ENCODE measurements at places on chromosomes 7 and 10.

DNA sequence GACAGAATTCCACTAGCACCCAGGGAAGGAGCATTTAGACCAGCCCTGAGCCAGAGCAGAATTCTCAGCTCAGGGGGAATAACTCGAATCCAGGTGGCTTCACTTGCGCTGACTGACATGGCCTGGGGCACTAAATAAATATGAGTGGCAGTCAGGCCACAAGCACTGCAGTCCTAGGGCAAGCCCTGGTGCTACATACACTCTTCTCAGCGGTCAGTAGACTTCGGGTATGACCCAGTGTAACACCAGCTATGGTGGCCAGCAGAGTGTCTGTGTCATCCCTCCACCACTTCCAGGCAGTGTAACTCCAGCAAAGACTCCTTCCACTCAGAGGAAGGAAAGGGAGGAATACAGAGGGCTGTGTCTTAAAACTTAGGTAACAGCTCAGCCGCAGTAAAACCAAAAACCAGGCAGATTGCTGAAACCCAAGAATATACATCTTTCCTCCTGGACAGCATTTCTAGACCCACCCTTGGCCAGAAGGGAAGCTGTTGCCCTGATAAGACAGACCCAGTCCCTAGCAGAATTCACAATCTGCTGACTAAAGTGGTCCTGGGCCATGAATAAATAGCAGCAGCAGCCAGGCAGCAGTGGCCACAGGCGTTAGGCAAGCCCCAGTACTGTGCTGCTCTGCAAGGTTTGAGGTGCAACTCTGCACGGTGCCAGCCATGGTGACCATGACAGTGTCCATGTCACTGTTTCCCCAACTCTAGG lies 77.0 kb downstream of the SNX13 start:
- H3K27ac ChIP-seq, result no peak overlapping the region
- H3K4me3 ChIP-seq, result no peak overlapping the region
- peaks cover 2% of the 10 kb centered on the region for H3K4me1 ChIP-seq
- no peak for DNase-seq
- H3K36me3 ChIP-seq, result peaks cover 63% of the 10 kb centered on the region
- no peaks in the 10 kb centered on the region for H3K27me3 ChIP-seq

GRCh38 chr10:76576276-76576962 lies 1061.2 kb downstream of the KCNMA1 start:
- H3K27me3 ChIP-seq, result no peaks in the 10 kb centered on the region
- DNase-seq, result no peak
- H3K36me3 ChIP-seq, result no peaks in the 10 kb centered on the region

DNA sequence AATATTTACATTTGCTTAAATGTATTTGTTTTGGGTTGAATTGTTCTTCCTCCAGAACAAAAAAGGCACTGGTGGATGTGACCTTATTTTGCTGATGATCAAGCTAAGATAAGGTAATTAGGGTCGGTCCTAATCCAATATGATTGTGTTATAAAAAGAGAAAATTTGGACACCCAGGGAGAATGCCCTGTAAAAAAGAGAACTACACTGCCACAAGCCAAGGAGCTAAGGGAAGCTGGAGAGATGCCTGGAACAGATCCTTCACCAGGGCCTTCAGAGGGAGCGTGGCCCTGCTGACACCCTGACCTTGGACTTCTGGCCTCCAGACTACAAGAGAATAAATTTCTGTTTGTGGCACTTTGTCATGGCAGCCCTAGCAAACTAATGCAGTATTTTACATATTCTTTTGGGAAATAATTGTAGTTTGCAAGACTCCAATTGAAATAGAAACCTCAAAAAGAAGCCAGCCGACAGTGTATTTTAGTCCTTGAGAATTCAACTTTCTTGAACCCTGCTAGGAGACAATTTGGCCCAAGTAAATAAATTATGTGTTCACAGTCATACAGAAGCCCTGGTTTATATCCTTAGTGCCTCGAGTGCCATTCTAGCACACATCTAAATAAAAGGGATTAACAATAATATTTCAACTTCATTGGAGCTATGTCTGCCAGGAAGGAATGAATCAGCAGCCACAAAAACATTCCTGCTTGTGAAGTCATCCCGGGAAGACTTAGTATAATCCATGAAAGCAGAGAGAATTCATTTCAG lies 164.6 kb downstream of the PKD1L1 start:
- no peak for DNase-seq
- H3K27me3 ChIP-seq, result no peaks in the 10 kb centered on the region
- no peaks in the 10 kb centered on the region for H3K4me1 ChIP-seq
- no peak overlapping the region for H3K27ac ChIP-seq

DNA sequence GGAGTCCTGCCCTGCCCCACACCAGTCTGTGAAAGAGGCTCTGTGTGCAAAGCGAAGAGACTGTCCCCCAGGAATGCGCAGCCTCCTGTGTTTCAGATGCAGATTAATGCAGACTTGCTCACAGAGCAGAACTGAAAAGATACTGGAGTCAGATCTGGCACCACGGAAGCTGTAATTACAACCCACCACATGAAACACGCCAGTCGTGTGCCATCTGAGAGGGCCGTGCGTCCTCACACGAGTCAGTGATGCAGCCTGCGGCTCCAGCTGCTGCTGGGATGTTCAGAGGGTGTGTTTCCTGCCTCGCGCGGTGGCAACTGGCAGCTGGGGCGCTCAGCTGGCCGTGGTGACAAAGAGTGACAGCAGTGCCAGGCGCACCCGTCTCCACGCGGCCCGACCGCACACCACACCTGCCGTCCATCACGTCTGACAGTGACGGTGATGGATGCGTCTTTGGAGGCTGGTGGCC lies 50.0 kb downstream of the NKX6-2 start:
- no peaks in the 10 kb centered on the region for H3K4me1 ChIP-seq
- H3K36me3 ChIP-seq, result no peaks in the 10 kb centered on the region
- no peak overlapping the region for H3K4me3 ChIP-seq
- H3K27me3 ChIP-seq, result no peaks in the 10 kb centered on the region

- peak; percentile 28 for DNase-seq
- peak overlapping the region; percentile 64 for H3K4me3 ChIP-seq
- no peak overlapping the region for H3K27ac ChIP-seq
- peaks cover 11% of the 10 kb centered on the region for H3K4me1 ChIP-seq
These were observed 12.3 kb downstream of the CAV2 start for GRCh38 chr7:116511552-116512519.

DNA sequence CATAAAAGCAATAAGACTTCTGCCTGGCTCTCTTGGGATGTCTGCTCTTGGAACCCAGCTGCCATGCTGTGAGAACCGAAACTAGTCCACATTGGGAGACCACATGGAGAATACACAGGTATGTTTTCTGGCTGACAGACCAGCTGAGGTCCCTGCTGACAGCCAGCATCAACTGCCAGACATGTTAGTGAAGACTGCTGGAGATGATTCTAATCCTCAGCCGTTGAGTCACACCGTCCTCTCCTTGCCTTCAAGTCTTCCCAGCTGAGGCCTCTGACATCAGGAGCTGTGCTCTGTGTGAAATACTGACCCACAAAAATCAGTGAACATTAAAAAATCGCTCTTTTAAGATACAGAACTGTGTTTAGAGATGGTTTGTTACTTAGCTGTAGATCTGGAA lies 36.9 kb upstream of the AGR2 start:
- H3K36me3 ChIP-seq, result no peaks in the 10 kb centered on the region
- no peak overlapping the region for H3K27ac ChIP-seq
- no peaks in the 10 kb centered on the region for H3K4me1 ChIP-seq
- DNase-seq, result no peak

DNA sequence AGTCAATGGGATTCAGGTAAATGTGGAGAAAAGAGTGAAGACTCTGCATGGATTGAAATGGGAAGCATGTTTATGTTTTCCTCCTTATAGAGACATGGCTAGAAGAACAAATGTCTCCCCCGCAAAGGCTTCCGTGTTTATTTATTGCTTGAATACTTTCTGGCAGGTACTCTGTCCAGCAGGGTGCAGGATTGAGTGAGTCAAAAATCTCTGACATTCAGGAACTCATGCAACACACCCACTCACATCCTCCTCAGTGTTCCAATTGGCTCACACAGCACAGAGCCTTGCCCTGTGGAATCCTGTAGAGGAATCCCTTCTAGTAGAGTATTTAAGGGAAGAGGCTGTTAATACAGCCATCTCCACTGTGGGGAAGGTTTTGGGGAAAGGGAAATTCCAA lies 290.3 kb upstream of the VWC2 start:
- H3K36me3 ChIP-seq, result no peaks in the 10 kb centered on the region
- H3K27ac ChIP-seq, result no peak overlapping the region
- no peaks in the 10 kb centered on the region for H3K4me1 ChIP-seq
- H3K4me3 ChIP-seq, result no peak overlapping the region
- no peaks in the 10 kb centered on the region for H3K27me3 ChIP-seq

GRCh38 chr10:58853668-58854067 lies 322.8 kb upstream of the PHYHIPL start:
- no peaks in the 10 kb centered on the region for H3K27me3 ChIP-seq
- DNase-seq, result no peak
- H3K36me3 ChIP-seq, result no peaks in the 10 kb centered on the region
- H3K27ac ChIP-seq, result no peak overlapping the region
- H3K4me1 ChIP-seq, result no peaks in the 10 kb centered on the region

- DNase-seq, result no peak
- peaks cover 16% of the 10 kb centered on the region for H3K27me3 ChIP-seq
- peaks cover 3% of the 10 kb centered on the region for H3K4me1 ChIP-seq
- H3K27ac ChIP-seq, result no peak overlapping the region
- H3K36me3 ChIP-seq, result no peaks in the 10 kb centered on the region
These were observed 153.6 kb upstream of the PPP2R2D start for GRCh38 chr10:131747251-131747650.

DNA sequence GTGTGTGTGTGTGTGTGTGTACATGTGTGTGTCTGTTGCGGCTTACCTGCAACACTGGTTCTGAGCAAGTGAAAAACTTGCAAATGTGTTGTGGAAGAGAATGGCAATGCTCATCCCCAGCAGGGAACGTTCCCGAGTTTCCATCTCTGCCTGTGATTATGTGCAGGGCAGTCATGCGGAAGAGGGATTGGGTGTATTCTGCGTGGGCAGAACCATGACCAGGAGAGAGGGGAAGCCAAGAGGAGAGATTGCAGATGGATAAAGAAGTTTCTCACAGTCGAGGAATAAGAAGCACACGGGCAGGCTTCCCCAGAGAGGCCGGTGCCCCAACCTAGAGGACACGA lies 99.9 kb downstream of the CTBP2 start:
- H3K27me3 ChIP-seq, result peaks cover 46% of the 10 kb centered on the region
- DNase-seq, result no peak
- H3K27ac ChIP-seq, result no peak overlapping the region

GRCh38 chr10:131832056-131832685 lies 68.6 kb upstream of the PPP2R2D start:
- no peaks in the 10 kb centered on the region for H3K36me3 ChIP-seq
- H3K27me3 ChIP-seq, result peaks cover 3% of the 10 kb centered on the region
- H3K4me3 ChIP-seq, result no peak overlapping the region
- no peak for DNase-seq
- H3K27ac ChIP-seq, result no peak overlapping the region

- DNase-seq, result no peak
- no peak overlapping the region for H3K4me3 ChIP-seq
- H3K36me3 ChIP-seq, result no peaks in the 10 kb centered on the region
- no peaks in the 10 kb centered on the region for H3K27me3 ChIP-seq
These were observed 394.7 kb downstream of the TFEC start for GRCh38 chr7:115635876-115636275.

- H3K27me3 ChIP-seq, result no peaks in the 10 kb centered on the region
- no peaks in the 10 kb centered on the region for H3K4me1 ChIP-seq
- H3K27ac ChIP-seq, result no peak overlapping the region
- H3K4me3 ChIP-seq, result no peak overlapping the region
- no peak for DNase-seq
These were observed 21.5 kb downstream of the CUX1 start for GRCh38 chr7:101838837-101839483.

- H3K4me3 ChIP-seq, result no peak overlapping the region
- H3K27ac ChIP-seq, result no peak overlapping the region
- peaks cover 12% of the 10 kb centered on the region for H3K27me3 ChIP-seq
- no peaks in the 10 kb centered on the region for H3K36me3 ChIP-seq
- H3K4me1 ChIP-seq, result peaks cover 13% of the 10 kb centered on the region
These were observed 191.3 kb upstream of the ADARB2 start for GRCh38 chr10:1928606-1929005.

- no peaks in the 10 kb centered on the region for H3K4me1 ChIP-seq
- H3K36me3 ChIP-seq, result no peaks in the 10 kb centered on the region
- peaks cover 33% of the 10 kb centered on the region for H3K27me3 ChIP-seq
- H3K4me3 ChIP-seq, result no peak overlapping the region
These were observed 6.0 kb downstream of the EGFR start for GRCh38 chr7:55024776-55025175.

DNA sequence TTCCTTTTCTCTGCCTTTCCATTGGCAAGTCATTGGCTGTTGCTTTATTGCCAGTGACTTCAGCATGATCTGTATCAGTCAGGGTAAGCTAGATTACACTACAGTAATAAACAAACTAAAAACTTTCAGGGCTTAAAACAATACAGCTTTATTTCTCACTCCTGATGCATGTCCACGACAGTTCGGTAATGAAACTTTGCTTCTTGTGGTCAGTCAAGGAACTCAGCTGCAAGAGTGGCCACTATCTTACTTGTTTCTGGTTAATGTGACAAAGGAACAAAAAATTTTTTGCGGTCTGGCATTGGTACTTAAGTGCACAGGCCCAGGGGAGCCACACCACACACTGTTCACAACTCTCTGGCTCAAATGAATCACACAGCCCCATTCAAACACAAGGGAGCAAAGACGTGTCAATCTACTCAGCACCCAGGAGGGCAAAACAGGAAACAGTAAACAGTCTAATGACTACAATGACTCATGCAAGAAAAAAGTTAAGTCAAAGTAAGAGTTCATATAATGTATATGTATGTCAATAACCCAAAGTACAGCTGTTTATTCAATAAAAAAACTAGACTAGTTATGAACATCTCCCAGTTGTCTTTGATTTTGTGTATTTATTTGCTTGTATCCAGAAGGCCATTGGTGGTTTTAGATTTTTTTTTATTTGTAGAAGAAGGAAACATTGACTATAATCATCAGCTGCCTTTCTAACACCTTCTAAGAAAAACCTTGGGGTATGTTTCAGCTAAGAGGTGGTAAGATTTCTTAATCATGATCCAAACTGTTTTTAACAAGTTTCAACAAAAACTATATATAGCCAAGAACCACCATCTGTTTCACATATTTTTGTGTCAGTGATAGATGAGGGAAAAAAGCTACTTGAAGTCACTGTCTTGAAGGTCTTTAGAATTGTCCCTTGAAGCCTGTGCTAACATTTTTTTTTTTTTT lies 134.4 kb upstream of the FAM3C start:
- no peaks in the 10 kb centered on the region for H3K27me3 ChIP-seq
- H3K36me3 ChIP-seq, result peaks cover 2% of the 10 kb centered on the region
- peak overlapping the region; percentile 91 for H3K27ac ChIP-seq
- peak; percentile 46 for DNase-seq

DNA sequence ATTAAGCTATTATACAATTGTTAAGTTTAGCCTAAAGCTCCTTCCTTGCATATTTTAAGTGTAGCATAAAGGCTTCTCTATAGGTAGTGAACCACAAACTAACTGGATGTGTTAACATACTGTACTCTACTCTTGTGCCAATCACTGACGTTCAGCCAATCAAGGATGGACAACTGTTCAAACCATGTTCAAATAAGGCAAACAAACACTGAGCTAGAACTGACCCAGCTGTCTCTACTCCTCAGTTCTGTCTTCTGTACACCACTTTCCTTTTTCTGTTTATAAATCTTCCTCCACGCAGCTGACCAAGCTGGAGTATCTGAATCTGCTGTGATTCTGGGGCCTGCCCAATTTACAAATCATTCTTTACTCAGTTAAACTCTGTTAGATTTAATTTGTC lies 188.7 kb upstream of the MBL2 start:
- H3K27ac ChIP-seq, result no peak overlapping the region
- no peaks in the 10 kb centered on the region for H3K36me3 ChIP-seq
- H3K4me3 ChIP-seq, result no peak overlapping the region

- no peaks in the 10 kb centered on the region for H3K36me3 ChIP-seq
- H3K4me1 ChIP-seq, result no peaks in the 10 kb centered on the region
- no peak overlapping the region for H3K4me3 ChIP-seq
- no peak for DNase-seq
These were observed 187.7 kb downstream of the MTERF1 start for GRCh38 chr7:91692800-91693199.
